ENCODE measurements at places on chromosomes 16 and 17.

GRCh38 chr16:89330177-89330856, 112.8 kb downstream of the ZNF778 start:
- DNase-seq, result peak; percentile 51

DNA sequence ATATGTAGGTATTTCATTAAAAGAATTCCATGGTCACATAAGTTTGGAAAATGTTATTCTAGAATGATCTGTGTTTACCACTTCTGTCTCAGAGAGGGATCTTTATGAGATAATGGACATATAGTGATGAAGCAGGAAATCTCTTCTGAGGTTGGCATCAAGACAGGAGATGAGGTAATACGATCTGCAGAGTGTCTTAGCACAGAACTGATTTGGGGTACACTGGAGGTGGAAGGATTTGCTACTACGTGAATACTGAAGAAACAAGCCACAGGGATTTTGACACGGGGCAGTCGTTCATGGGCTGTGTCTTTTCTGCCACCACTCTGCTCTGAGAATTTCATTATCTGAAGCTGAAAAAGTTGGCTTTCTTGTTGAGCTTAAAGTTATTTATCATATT, 5.5 kb downstream of the CBFB start:
- no peak for DNase-seq

GRCh38 chr17:76370261-76370993, 14.0 kb upstream of the SPHK1 start:
- no peak for DNase-seq

DNA sequence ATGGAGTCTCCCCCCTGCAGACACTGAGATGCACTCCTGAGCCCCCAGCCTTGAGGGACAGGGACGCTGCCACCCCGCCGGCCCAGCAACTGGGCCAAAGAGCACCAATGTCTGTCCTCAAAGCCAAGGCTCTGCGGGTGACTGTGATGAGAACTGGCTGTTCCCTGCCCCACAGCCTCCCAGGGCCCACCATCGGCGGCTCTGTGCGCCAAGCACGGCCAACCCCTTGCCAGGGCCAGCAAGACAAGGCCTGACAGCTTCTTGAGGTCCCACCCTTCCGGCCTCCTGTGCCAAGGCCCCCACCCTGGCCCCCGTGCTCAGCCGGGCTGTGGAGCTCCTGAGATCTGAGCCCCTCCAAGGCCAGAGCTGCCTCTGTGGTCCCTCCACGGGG, 34.2 kb upstream of the PABPN1L start:
- DNase-seq, result no peak

DNA sequence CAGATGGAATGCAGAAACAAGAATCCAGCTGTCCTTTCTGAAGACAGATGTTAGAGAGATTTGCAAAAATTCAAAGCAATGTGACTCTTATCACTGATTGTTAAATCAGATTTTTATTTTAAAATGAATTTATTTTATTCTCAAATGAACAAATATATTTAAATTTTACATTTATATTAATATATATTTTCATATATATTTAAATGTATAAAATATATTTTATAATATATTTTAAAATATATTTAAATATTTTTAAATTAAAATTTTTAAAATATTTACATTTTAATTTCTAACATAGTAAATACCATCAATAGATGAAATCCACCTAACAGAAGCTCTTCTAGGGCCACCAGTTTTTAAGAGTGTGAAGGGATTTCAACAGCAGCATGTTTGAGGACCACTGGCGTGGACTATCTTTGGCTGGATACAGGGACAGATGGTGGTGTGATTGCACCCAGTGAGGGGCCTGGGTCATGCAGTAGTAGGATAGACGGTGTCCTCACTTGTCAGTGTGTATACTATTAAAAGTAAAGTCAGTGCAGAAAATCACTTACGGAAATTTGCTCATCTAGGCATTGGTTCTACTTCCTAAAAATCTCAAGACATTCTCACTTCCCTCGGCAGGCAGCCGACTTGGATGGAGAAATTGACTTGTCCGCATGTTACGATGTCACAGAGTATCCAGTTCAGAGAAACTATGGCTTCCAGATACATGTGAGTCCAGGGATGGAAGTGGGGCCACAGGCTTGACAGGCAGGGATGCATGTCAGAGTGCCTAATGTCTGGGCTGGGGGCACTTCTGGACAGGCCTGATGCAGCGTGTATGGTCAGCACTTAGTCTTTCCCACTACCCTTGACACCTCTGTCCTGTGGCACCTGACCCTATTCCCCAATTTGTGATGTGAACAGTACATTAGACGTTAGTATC, 56.3 kb downstream of the PLD6 start:
- no peak for DNase-seq

DNA sequence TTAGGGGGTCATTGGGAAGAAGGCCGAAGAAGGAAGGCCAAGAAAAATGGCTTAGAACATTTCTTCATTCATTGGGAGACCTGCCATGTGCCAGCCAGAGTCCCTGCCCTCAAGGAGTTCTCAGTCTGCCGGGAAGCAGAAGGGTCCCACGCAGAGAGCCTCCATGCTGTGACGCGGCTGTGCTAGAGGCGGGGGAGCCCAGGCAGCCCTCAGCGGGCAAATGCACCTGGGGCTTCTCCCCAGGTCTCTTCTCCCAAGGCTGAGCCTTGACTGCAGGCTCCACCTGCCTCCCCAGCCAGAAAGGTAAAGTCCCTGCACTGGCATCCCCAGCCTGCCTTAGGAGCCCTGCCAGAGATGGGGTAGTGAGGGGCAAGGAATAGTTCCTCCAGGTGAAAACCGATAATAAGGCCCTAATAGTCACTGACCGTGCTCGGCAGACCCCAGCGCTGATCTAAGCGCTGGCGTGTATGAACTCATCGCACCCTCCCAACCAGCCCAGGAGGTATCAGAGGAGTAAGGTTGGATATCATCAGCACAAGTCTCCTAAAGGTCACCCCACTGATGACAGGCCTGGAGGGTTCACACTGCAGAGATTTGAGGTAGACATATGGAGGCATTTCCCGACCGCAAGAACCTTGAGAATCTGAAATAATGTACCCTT, 6.0 kb upstream of the CDR2L start:
- DNase-seq, result no peak

DNA sequence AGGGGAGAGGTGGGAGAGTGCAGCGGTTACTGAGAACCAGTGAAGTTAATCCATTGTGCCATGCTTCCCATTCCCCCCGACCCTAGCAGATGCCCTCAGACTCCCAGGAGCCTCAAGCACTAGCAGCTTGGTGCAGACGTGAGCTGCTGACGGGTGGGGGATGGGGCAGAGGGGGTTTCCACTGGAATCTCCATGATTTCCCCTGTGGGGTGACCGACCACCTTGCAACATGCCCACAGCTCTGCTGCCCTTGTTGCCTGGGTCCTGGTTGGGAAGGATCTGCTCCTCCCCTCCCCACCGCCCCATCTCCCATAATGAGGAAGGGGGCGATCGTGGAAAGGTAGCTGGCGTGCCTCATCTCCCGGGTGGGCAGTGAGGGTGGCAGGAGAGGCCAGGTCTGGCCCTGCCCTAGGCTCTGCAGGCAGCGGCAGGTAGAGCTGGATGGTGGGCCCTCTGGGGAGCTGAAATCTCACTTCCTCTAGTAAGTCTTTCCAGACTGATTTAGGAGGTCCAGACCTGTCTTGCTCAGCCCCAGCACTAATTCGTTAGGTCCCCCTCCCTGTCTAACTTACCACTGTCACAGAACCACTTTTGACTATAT, 9.6 kb downstream of the FLOT2 start:
- DNase-seq, result no peak

DNA sequence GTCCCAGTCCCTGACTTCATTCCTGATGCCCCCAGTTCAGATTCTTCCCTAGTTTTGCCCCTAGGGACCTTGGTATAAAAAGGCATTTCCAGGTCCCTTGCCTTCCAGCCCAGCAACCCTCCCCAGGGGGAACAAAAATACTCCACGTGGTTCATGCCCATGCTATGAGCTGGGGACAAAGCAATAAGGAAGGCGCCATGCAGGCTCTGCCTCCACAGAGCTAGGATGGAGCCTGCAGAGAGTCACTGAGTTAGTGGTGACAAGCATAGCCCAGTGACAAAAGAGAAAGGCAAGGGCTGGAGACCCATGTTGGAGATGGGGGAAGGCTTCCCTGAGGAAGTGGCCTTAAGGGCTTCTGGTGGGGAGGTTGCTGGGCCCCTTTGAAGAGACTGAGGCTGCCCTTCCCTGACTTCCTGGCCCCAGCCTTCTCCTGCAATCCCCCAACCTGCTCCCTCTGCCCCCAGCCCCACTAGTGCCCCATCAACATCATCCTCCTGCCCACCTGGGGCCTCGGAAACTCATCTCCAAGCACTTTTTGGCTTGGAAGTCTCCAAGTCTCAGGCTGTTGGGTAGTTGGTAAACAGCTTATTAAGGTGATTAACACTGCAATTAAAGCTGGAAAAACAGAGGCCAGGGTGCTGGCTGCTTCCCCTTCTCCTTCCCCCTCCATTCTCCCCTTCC, 9.6 kb downstream of the DLX3 start:
- DNase-seq, result no peak

GRCh38 chr17:67671493-67671892, 46.2 kb upstream of the NOL11 start:
- DNase-seq, result no peak

DNA sequence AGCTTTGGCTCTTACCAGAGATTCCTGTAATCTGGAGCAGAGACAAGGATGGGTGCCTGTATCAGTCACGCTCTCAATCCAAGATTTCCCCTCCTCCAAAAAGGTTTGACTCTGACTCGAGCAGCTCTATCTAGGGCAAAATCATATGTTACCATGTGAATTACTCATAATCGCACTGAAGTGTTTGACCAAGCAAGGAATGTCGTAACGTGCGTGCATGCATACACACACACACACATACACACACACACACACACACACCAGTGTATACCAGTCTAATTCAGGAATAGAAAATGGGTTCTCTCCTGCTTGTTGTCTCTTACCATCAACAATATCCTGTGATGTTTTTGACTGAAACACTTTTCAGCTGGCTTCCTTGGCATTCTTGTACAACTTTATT, 835.1 kb downstream of the KCNJ2 start:
- DNase-seq, result no peak

GRCh38 chr16:733382-734207, 6.7 kb downstream of the HAGHL start:
- DNase-seq, result peak; percentile 63

DNA sequence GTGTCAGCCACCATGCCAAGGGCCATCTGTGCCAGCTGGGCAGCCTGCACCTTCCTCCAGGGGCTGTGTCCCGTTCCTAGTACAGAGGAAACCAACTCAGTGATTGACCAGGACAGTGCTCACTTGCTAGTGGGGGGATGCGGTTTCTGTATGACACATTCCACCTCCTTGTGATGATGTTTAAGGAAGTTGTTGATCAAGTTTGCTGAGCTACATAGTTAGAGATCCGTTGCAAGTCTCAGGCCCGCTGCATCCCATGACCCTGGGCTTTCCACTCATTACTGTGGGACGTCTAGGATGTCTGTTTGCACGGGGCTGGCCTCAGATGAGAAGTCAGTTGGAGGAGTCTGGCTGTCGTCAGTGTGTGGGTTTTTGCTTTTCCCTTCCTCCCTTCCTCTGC, 33.6 kb downstream of the RNF213 start:
- no peak for DNase-seq

DNA sequence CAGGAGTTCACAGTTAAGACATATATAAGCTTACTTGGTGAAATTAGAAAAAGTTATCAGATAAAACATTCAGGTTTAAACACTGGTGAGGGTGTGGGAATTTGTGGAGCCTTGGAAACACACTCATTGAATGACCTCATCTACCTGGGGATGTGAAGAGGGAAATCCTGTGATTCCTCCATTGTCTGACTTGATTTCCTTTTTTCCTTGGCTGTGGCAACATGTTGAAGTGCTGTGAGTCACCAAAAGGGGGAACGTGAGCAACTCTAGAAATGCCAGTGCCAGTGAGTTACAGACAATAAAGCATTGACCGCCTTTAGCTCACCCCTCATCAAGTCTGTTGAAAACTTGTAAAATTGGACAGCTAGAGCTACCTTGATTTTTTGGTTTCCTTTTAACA, 1.8 kb downstream of the HMOX2 start:
- DNase-seq, result no peak

DNA sequence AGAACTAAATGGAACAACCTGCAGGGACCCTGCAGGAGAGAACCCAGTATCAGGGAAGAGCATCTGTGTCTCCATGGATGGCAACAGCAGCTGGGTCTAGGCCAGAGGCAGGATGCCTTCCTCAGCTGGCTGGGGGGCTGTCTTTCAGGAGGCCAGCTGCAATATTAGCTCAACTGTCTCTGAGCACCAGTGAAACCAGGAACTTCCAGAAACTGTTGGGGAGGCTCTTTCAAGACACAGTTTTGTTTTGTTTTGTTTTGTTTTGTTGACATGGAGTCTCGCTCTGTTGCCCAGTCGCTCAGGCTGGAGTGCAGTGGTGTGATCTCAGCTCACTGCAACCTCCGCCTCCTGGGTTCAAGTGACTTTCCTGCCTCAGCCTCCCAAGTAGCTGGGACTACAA, 7.6 kb downstream of the GPR142 start:
- no peak for DNase-seq

GRCh38 chr16:50360779-50361178, 8.0 kb downstream of the BRD7 start:
- DNase-seq, result no peak

DNA sequence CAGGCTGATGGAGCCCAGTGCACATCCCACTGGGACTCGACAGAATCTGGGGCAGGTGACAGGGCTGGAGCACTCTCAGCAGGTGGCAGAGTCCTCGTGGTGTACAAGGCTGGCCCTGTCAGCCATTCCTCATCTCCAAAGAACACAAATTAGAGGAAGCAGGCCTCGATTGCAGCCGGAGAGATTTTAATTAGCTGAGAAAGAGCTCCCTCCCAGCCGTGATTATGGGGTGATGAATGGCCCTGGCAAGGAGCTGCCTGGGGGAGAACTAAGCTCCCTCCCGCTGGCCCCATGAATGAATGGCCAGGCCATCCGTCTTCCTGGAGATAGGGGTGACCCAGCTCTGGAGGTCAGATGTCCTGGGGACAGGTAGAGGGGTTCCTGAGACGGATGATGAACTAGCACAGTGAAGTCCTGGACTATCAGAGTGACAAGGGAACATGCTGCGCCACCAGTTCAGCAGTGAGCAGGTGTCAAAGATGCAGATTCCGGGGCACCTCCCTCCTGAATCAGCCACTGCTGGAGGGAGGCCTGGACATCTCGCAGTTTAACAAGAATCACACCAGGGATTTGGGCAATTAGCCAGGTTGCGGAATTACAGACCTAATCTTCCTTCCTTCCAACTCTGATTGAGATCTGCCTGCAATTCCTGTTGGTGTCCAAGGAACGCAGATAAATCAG, 35.5 kb downstream of the PIMREG start:
- DNase-seq, result no peak

GRCh38 chr16:10646581-10647263, 48.0 kb downstream of the TEKT5 start:
- DNase-seq, result no peak

DNA sequence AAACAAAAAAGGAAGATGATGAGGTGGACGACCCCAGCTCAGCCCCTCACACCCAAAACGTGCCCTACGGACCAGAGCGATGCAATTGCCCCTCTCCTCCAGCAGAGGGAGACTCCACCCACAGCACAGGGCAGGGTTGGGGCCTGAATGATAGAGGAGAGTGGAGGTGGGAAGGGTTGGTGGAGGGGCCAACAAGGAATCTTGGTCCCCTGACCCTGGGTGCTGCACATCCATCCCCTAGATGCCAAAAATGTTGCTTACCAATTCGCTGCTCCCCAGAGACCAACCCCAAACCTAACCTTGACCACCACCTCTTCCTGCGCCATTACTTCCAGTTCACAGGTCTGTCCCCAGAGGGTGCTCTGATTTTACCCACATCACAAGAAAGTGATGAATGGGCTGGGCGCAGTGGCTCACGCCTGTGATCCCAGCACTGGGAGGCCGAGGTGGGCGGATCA, 12.9 kb downstream of the P2RX5 start:
- peak; percentile 48 for DNase-seq

- DNase-seq, result peak; percentile 10
These were observed 24.9 kb downstream of the KCNJ16 start for GRCh38 chr17:70099884-70100283.

All from CD4-positive, alpha-beta T cell (primary cell).